ENCODE measurements at places on chromosomes 2 and 18.

DNA sequence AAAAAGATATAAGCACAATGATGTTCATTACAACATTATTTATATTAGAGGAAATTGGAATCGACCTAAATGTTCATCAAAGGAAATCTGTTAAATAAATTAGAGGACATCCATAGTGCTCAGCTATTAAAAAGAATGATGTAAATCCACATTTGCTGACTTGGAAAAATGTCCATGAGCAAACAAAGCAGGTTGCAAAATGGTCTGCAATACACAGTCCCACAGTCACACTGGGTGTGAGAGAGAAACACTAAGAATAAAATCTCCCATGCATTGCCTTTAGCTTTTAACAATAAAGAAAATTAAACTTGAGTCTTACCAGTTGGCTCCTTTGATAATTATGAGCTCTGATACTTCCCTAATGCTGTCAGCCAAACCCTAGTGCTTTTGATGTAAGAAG, 811.1 kb upstream of the SALL3 start:
- DNase-seq: no peak

- DNase-seq: no peak
These were observed 34.5 kb upstream of the STPG4 start for GRCh38 chr2:47189635-47190034.

- DNase-seq: no peak
These were observed 111.1 kb downstream of the AP1S3 start for GRCh38 chr2:223725986-223726970.

- DNase-seq: no peak
These were observed 89.1 kb upstream of the NOSTRIN start for GRCh38 chr2:168713325-168713724.

DNA sequence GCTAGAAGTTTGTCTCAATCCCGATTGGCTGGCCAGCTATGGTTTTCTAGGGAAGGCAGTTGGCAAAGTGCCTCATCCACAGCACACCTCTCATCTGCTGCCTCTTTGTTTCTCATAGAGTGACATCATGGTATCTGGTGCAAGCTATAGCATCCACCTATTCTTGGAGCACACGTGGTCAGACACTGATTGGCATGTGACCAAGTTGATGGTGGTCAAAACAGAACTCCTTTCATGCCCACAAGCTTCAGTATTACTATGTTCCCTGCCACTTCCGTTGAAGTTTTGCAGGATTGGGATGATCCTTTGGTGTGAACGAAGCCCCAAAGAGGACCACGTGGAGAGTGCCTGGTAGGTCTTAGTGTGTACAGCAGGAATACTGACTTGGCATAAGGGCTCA, 28.8 kb downstream of the TTC32 start:
- no peak for DNase-seq

DNA sequence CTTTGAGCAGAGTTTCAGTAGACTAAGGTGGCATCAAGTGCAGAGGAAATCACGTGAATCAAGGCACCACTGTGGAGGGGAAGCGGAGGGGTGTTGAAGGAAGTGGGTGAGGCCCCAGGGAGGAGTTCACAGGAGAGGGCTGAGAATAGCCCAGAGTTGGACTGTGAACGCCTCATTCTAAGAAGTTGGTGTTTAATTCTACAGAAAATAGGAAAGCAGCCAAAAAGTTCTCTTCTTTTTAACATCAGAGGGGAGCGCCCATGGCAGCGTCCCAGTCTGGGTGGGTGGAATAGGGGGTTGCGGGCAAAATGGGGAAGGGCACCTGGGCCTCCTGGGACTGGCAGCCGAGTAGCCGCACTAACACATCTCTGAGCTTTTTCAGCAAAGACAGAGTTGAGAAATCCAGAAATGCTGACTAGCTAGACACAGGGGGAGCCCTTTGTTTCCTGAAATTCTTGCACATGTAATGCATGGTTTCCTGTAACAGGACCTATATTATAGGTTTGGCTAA, 97.0 kb downstream of the NEB start:
- DNase-seq: peak; percentile 37

DNA sequence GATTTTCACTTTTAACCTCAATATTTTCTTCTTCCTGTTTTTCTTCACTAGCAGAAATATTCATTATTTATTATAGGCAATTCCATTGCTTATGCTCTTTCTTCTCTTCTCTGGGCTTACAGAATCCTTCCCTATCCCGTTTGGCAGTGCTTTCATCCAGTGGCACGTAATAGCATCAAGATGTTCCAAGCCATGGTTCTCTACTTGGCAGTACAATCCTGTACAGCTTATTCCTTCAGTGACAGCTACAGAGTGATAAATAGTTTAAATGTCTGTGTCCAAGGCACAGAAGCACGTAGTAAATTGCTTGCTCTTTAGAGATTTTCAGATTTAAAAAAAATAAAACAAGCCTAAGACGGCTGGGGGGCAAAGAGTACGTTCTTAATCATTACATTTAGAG, 1964.3 kb downstream of the SUCLG1 start:
- no peak for DNase-seq

DNA sequence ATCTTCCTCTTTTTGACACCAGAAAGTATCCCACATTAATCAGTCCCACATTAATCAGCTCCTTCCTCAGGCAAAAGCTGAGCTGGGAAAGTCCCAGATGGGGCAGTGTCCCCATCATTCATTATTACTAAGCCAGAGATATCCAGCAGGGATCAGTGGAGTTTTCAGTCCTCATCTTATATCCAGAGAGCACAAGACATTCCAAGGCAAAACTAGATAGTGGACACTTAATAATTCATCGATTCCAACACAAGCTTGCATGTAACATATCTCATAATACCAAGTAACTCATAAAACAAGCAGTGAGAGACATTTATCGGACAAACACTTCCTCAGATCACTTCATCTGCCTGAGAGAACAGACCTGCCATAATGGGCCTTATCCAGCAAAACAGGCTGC, 53.1 kb downstream of the MCFD2 start:
- DNase-seq: no peak

DNA sequence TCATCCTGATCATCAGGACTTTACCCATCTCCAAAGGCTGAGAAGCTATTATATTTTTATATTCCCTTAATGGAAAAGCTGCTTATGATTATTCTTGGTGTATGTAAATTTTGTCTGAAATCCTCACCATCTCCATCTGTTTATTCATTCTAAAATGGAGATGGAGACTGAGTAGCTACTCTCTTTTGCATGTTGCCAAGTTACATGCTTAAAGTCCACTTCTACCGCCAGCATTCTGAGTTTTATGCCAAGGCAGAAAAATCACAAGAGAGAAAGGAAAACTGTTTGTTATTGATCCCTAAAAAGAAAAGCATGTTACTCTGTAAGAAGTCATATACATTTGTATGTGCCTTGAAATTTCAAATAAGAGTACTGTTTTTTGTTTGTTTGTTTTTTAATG, 94.4 kb upstream of the NOSTRIN start:
- no peak for DNase-seq

- DNase-seq: no peak
These were observed 34.7 kb downstream of the INPP4A start for GRCh38 chr2:98479371-98479770.

- DNase-seq: no peak
These were observed 314.4 kb upstream of the NT5C1B start for GRCh38 chr2:18903750-18904149.

- no peak for DNase-seq
These were observed 6.7 kb upstream of the ACAA2 start for GRCh38 chr18:49819823-49820671.

DNA sequence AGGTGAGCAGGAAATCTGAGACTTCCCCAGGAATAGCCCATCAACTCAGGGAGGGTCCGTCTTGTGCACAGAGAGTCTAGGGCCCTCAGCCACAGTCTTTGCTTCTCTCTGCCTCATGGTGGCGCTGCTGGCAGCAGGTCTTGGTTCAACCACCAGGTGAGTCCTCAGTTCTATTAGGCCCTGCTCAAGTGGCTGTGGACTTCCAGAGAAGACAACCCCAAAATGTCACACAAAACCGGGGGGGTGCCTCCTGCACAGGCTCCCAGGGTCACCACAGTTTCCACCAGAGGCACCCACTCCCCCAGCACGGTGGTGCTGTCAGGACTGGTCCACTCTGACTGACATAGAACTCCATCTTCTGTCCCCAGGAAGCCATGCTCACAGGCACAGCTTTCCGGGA, 2.4 kb upstream of the CHRNG start:
- DNase-seq: no peak

- DNase-seq: no peak
These were observed 3.5 kb downstream of the DCDC2C start for GRCh38 chr2:3706892-3707291.

GRCh38 chr2:205730701-205731582, 48.6 kb downstream of the NRP2 start:
- DNase-seq: no peak

- DNase-seq: no peak
These were observed 392.1 kb downstream of the PTH2R start for GRCh38 chr2:208798698-208799097.

DNA sequence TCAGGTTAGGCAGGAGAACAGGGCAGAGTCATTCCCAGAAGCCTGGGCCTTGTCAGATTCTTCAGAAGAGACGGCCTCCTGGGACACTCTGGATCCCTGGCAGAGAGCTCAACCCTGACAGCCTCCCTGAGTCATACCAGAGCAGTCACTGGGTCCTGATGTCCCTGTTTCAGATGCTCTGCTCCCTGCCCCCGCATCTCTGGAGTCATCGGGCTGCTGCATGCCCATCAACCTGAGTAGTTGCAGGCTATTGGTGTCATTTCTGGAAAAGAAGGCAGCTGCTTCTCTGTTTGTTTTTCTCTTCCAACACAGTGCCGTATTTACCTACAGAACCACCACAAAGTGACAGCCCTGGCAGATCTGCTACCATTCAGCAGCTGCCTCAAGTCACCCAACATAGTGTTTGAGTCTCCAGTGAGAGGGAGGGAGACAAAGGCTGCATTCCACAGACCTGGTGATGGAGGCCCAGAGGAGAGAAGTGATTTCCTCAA, 145.1 kb downstream of the B3GNT2 start:
- DNase-seq: no peak

GRCh38 chr2:46816151-46816845, 99.3 kb downstream of the MCFD2 start:
- no peak for DNase-seq

- no peak for DNase-seq
These were observed 320.3 kb upstream of the VRK2 start for GRCh38 chr2:57726294-57726693.

DNA sequence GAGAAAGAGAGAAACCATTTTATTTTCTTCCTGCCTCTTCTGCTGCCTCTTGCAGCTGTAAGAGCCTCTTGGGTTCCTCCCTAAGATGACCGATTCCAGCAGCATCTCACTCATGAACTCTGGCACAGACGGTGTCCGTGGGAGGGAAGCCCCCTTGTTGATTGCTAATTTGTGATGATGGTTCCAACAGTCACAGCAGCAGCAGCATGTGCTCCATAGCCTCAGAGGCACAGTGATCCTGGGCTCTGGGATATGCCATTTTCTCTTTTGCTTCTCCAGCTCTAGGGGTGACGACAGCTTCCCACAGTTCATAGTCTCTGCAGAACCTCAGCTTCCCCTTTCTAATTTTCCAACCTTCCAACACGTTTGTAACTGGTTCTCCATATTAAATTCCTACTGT, 324.2 kb upstream of the HS6ST1 start:
- DNase-seq: no peak

- no peak for DNase-seq
These were observed 19.4 kb downstream of the DOK1 start for GRCh38 chr2:74573747-74574562.

DNA sequence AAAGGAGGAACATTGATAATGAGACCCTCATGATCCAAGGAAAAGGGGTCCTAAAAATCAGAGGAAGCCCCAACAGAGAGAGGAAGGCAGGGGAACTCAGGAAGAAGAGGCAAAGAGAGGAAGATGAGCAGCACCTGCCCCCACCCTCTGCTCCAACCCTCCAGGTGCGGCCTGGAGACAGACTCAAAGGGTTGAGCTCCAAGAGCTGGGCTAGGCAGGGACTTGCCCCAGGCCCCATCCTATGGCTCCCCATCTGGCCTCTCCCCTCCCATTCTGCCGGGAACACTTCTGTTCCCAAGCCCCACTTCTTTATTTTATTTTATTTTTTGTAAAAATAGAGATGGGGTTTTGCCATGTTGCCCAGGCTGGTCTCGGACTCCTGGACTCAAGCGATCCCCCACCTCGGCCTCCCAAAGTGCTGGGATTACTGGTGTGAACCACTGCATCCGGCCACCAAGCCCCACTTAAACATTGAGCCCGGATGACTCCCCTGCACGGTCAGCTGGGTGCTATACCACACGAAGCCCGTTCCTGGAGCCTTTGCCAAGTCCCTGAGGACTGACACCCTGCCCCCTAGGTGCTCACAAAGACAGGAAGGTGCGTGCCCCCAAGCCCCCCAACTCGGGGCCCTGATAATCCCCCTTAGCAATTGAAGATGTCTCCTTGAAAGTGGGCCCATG, 3.8 kb upstream of the GPR55 start:
- DNase-seq: no peak

- DNase-seq: no peak
These were observed 107.4 kb upstream of the CTDP1 start for GRCh38 chr18:79572093-79572780.

GRCh38 chr2:242017086-242017485, 147.6 kb downstream of the RTP5 start:
- DNase-seq: no peak

DNA sequence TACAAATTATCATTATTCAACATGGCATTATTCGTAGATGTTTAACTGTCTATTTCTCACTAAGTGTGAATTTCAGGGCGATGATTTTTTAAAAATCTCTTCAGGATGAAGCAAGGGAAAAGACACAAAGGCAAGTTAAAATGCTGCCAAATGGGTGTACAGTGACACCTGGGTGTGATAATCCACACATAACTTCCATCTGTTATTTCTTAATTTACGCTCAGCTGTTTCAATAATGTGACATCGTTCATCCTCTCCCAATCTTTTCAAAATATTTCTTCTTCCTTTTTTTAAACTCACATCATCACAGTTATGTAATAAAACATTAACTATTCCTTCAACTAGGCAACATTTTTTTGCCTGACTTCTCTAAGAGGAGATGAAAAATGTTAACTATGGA, 10.6 kb downstream of the PDE1A start:
- no peak for DNase-seq
